ENCODE measurements at places on chromosomes 7 and 10. TPM values are rescaled to one million over a fixed set of nuclear protein-coding genes. Genes with fewer than 3 reads are reported as not detected.

DNA sequence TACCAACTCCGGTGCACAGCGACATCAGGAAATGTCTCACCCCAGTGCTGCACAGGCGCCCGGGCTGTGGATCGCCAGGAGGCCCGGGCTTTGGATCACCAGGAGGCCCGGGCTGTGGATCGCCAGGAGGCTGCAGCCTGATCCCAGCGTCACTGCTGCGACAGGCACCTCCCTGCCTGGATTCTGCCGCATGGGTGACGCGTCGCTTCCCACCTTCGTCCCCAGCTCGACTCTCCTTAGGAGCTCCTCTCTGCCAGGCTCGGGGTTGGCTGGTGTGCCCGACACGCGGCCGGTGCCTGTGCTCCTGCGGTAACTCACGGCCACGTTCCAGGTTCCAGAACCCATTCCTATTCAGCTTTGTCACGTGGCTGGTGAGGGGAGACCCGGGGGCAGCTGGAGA, 257.5 kb downstream of the DNAJB6 start:
- no peak for DNase-seq

DNA sequence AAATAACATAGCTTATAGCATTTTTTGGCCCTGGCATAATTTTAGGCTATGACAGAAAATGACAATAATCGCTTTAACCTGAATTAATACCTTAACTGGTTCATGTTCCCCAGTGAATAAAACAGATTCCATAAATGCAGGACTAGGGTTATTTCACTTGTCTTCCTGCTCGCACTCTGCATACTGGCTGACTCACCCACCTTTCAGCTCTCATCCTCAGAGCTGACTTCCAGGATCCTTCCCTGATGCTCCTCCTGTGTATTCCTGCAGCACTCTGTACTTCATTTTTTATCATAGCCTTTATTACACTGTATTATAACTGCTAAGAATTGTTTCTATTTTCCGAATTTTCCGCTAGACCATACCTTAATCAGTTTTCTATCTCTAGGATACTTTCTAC, 123.7 kb downstream of the AVL9 start:
- DNase-seq, result no peak

Gene XRCC2
- 0.20 TPM for polyA plus RNA-seq

GRCh38 chr10:118587881-118588651, 7.4 kb downstream of the PRLHR start:
- DNase-seq, result no peak

- DNase-seq, result no peak
These were observed 75.9 kb upstream of the KMT2C start for GRCh38 chr7:152511736-152512135.

Gene GTF2IRD1
- polyA plus RNA-seq, result 28.0 TPM

All from adrenal gland (tissue), 19 donors.